ENCODE measurements at places on chromosomes 11 and 22. TPM values are rescaled to one million over a fixed set of nuclear protein-coding genes. Genes with fewer than 3 reads are reported as not detected.

Gene THAP12
- total RNA-seq, result 44.0 TPM

Gene MS4A15
- total RNA-seq, result not detected

Gene SMPD1
- total RNA-seq, result 46.9 TPM

Gene LINC01488
- not detected for total RNA-seq

Gene ABCG4
- 1.6 TPM for total RNA-seq

Gene ZDHHC5
- total RNA-seq, result 55.5 TPM

Gene MPPED2
- total RNA-seq, result 85.7 TPM

Gene APOL5
- not detected for total RNA-seq

Gene VPS37C
- total RNA-seq, result 18.2 TPM

Gene RANBP1
- total RNA-seq, result 207 TPM
